Germinal center (tissue), 1 donor: ENCODE measurements at places on chromosomes 11 and 22.

DNA sequence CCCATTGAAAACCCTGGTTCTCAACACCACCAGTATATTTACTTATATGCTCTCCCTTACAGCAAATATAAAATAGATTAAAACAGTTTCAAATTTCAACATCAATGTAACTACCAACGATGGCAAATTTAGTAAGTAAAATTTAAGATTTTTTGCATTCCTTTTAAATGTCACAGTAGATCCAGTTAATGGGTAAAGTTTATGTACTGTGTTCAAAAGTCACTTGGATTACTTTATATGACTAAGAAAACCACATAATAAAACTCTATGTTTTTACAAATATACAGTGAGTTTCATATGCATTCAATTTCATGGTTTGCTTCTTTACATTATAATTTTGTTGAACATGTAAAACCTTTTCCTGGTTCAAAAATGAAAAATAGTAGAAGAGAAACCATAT lies 364.6 kb downstream of the AASDHPPT start:
- no peak for DNase-seq

DNA sequence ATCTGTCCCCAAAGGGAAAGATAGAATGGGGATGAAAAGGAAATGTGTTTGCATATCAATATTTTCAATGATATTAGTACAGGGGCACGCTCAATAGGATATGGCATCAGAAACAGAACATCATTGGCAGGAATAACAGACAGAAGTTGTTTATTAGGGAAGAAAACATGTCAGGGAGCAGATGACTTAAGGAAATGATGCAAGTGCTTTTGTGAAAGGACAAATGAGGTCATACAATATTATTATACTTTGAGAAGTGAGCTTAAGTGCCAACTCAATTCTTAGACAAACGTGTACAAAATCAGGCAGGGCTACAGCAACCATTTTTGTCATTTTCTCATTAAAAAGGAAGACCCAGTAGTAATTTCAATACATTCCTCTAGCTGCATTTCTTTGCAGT lies 388.4 kb downstream of the SOX6 start:
- DNase-seq = no peak

GRCh38 chr11:46006418-46007070 lies 84.1 kb downstream of the LARGE2 start:
- DNase-seq = peak; percentile 61

DNA sequence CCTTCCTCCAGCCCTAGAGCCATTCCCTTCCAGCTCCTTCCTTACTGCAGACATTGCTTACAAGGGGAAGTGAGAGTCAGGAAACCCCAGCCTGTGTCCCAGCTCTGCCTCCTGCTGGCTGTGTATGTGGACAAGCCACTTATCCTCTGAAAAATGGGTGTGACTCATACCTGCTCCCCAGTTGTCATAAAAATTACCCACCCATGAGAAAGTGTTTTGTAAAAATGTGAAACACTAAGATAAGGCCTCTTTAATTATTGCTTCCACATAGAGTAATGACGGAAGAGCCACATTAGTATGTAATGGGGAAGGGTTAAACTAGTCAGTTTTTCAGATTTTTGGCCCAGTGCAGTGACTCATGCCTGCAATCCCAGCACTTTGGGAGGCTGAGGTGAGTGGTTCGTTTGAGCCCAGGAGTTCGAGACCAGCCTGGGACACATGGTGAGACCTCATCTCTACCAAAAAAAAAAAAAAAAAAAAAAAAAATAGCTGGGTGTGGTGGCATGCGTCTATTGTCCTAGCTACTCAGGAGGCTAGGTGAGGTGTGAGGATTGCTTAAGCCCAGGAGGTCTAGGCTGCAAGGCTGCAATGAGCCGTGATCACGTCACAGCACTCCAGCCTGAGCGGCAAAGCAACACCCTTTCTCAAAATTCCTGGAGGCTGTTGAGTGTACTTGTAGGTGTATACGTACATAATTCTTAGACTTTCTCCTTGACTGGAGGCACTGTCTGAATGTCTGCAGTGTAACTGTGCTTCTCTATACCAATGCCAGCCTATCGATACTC lies 84.9 kb downstream of the CTTN start:
- peak; percentile 65 for DNase-seq

DNA sequence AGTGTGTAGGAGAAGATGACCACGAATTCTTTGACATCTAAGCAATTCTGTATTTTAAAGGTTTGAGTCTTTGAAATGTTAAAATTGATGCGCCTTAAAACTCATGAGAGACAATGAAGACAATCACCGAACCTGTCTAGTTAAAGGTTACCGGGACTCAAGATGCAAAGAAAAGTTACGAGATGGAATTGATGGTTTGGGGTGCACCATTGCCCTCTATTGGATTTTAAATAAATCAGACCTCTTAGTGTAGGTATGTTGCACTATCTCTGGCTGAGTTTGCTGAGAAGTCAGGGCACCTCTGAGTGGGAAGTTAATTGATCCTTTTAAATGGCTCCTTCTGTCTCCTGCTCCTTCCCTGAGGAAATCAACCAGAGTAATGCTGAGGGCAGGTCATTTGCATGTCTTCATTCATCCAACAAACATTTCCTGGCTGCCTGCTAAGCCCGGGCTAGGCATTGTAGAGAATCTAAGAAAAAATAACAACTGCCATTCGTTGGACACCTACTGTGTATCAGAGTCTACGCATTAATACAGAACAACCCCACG lies 19.4 kb upstream of the TMA7B start:
- no peak for DNase-seq

DNA sequence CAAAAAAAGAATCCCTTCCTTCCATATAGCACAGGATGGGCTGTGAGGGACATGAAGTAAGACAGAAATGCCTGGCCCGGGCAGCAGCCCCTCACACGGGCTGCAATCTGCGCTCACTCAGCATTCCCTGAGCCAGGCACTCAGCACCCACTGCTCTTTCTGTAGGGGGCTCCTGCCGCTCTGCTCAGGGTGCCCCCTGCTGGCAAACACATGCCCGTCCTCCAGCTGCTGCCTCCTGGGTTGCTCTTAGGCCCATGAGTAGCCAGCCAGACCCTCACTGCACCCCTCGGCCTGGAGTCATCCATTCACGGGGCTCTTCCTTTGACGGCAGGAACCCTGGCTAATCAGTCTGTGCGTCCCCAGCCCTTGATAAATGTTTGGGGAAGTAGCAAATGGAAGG lies 6.9 kb downstream of the MCAT start:
- DNase-seq = peak; percentile 88

- no peak for DNase-seq
Observed at GRCh38 chr11:130913268-130913667, 3.0 kb downstream of the SNX19 start.
